CD4-positive, alpha-beta memory T cell (primary cell): ENCODE measurements at places on chromosomes 5 and 9. TPM values are rescaled to one million over a fixed set of nuclear protein-coding genes. Genes with fewer than 3 reads are reported as not detected.

GRCh38 chr5:41878173-41878572, 7.9 kb upstream of the OXCT1 start:
- no peak for DNase-seq

- DNase-seq, result no peak
Observed at GRCh38 chr5:36180556-36181350, 28.8 kb downstream of the SKP2 start.

DNA sequence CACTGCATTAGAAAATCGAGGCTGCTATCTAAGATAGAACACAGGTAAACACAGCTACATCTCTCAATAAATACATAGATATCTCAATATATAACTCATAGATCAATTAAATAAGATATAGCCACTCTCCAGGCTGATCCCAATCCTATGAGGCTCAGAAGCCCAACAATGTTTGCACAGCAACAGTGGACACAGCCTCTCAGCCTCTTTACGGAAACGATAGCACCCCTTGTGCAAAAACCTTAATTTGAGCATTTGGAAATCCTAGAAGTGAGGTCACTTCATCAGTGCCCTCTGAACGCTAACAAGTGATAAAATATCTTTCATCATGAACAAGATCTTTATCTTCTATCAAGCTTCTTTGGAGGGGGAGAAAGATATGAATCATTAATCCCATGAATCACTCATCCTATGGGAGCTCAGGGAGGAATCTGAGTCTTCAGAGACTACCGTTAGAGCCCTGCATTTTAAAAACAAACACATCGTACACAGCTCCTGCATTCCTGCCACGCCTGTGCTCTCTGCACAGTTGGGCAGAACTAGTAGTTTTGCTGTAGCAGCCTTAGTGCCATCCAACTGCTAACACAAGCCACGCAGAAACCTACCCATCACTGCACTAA, 71.4 kb downstream of the MED27 start:
- no peak for DNase-seq

JAKMIP2 gene
- 1.2 TPM for total RNA-seq

TXNDC8 gene
- total RNA-seq, result not detected

- no peak for DNase-seq
Observed at GRCh38 chr5:137275083-137275482, 224.0 kb downstream of the SPOCK1 start.

GPR151 gene
- not detected for total RNA-seq

GRCh38 chr5:33944543-33945132, 8.5 kb downstream of the RXFP3 start:
- no peak for DNase-seq

PTPN3 gene
- total RNA-seq, result not detected

ADAMTSL1 gene
- not detected for total RNA-seq

TAS2R1 gene
- total RNA-seq, result not detected
